Activated CD4-positive, alpha-beta T cell treated with anti-CD3 and anti-CD28 coated beads, Interleukin-2, amount 50 U/mL, for 4 hours (primary cell): ENCODE measurements at places on chromosomes 3 and 15.
A peak's percentile ranks its signal among the peaks of the same experiment; 100 is the strongest.

GRCh38 chr3:127796831-127797150 lies 25.5 kb downstream of the MGLL start:
- DNase-seq, result no peak

GRCh38 chr3:182596676-182597410 lies 196.5 kb upstream of the ATP11B start:
- no peak for DNase-seq

DNA sequence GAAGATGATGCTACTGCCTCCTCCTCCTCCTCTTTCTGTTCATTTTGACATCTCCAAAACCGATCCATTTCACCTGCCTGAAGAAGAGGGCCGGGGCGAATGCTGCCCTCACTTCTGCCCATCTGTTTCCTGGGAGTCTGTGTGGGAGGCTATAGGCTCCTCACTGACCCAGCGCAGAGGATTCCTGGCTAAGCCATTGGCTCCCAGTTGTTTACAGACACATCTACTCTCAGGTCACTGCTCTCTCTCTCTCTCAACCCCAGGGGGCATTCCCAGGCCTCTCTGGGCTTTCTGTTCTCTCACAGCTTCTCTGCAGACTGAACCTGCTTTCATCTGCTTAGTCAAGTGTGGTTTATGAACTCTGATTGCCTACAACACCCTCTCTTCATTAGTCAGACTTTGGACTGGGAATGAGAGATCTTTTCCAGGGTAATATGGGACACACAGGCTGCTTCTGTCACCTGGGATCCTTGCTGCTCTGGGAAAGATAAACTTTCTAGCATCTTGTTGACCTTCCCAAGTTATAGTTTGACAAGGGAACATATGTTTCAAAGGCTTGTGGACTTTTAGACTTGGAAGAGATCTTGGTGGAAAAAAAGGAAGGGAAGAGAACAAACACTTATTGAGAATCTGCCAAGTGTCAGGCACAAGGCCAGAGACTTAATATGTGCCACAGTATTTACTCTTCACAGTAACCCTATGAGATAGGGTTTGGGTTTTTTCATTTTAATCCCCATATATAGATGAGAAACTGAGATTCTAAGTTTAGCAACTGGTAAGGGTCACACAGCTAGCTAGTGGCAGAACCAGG lies 30.2 kb upstream of the USP3 start:
- DNase-seq, result peak; percentile 53

DNA sequence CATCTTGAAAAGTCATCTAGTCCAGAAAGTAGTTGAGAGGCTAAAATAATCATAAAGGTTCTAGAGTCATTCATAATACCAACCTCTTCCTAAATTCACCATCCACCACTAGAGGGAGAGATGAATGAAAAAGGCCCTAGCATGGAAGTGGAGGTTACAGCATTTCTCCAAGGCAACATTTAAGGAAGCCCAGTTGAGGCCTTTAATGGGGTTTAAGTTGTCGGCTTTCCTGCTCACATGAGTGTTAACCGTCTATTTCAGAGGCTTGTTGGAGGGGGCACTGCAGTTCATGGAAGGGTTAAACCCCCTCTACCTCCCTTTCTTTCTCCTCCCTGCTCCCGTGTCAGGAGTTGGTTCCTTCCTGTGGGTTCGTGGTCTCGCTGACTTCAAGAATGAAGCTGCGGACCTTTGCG lies 3.8 kb upstream of the SLCO3A1 start:
- no peak for DNase-seq

DNA sequence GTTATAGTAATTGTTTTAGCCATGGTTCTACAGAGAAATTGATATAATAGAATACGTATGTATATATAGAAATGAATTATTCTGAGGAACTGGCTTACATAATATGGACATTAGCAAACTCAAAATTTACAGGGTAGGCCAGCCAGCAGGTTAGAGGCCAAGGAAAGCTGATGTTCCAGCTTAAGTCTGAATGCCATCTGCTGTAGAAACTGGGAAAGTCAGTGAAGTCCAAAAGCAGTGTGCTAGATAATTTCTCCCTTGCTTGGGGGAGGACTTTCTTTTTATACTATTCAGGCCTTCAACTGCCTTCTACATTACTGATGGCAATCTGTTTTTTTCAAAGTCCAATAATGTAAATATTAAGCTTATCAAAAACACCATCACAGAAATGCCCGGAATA lies 1174.7 kb downstream of the ZPLD1 start:
- DNase-seq, result no peak

DNA sequence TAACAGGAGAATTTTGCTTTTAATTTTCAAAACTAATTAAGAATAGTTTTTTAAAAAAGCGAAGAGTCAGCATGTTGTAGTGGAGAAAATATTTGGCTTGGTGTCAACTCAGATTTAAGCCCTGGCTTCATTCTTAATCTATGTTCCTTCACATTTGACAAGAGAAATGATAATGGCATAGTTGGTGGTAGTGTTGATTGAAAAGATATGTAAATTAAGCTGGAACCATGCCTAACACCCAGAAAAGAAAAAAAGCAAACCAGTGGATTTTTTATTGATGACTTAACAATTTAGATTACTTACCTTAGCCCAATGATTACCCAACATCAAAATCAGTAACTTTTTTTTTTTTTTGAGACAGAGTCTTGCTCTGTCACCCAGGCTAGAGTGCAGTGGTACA lies 27.4 kb downstream of the TCAIM start:
- no peak for DNase-seq

DNA sequence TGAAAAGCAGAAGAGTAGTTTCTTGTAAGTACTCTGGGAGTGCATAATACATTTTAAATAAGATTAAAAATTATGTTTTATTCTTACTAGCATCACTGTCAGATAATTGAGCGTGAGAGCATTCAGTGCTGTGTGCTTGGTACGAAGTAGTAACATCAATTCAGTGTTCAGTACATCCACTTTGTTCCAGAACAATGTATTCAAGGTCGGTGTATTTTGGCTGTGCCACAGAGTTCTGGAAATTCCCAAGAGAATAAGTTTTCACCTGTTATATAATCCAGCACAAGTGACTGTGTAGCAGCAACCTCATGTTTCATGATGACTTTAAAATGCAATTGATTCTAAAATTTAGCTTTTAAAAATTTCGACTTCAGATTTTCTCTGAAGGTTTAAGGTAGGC lies 130.6 kb downstream of the IGF1R start:
- no peak for DNase-seq

- no peak for DNase-seq
Observed at GRCh38 chr15:101494251-101494796, 4.8 kb upstream of the PCSK6 start.

DNA sequence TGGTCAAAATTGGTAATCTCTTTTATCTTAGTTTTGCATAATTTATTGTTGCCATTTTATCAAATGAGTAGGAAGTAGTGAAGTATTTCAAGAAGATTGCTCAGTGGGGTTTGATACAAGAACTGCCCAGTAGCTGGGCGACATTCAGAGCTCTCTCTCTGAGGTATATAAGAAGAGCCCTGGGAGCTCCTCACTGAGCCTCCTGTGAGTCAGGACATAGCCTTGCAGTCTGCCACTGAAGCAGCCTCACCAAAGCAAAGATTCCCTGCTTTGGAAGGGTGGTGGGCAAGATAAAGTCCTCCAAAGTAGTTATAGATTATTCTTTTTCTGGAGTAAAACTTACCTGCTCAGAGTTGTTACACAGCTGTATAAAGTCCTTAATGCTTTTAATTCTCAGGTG lies 26.1 kb downstream of the SKIL start:
- DNase-seq, result no peak

DNA sequence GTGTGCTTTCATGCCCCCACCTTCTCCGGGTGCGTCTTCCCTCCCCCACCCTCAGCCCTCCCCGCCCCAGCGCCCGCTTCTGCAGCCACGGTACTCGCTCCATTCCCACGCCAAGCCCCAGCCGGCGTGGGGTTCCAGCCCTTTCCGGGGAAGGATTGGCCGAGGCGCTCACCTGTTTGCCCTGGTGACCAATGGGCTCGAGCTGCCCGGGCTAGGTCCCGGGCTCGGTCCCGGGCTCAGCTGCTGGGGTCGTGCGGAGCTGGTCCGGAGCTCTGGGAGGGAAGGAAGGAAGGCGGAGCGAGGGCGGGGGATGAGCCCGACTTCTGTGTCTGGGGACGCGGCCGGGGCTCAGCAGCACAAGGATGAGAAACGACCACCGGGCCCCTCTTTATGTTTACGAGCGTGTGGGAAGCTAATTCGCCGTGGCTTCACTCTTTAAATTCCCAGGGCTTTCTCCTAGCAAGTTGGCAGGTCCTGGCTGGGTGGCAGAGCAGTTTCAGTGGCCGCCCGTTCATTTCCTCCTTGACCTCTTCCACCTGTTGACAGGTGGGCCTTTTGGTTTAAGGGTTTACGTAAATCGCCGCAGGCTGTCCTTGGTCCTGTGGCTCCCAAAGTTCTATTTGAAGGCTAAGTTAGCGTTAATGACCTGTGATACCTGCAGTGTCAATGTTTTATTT lies at the start of gene IGSF10:
IGSF10 (minus strand) TSS at position 288 of the 677 bp plus-strand sequence. CDS start 2,352 bp downstream, outside the sequence.
- no peak for DNase-seq

GRCh38 chr3:51995346-51996163 lies at the start of gene RPL29:
Gene RPL29 (minus strand): TSS chr3:51995895. CDS start chr3:51995461, 434 bp downstream.
- peak; percentile 90 for DNase-seq

DNA sequence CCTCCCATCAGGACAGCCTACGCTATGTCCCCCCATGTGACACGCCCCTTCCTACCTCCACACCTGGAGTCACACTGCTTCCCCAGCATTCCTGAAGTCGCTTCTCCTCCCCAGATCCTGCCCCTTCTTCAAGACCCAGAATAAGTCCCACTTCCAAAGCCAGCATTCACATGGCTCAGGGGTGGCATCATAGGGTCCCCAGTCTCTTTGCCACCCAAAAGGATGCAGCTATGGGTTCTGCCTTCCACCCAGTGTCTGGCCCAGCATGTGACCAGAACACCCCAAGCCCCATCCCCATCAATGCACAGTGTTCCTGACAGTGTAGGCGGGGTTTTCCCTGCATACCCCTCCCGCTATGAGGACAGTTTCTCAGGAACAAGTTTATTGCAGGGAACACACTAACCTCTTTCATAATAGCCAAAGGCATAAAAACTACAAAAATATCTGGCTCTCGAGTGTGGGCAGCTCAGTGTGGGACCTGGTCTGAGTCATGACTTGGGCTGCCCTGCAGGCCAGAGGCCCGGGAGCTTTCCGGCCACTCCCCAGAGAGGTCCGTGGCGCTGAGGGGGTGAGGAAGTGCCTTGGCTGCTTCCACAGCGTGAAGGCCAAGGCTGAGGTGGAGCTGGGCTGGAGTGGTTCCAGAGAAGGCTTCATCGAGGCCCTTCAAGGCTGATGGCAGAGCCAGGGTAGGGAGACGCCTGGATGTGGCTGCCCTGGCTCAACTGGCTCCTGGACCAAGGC lies 5.8 kb downstream of the ISLR start:
- no peak for DNase-seq

- peak; percentile 52 for DNase-seq
Observed at GRCh38 chr15:67884514-67885174, 44.8 kb upstream of the RNU6-1 start.

DNA sequence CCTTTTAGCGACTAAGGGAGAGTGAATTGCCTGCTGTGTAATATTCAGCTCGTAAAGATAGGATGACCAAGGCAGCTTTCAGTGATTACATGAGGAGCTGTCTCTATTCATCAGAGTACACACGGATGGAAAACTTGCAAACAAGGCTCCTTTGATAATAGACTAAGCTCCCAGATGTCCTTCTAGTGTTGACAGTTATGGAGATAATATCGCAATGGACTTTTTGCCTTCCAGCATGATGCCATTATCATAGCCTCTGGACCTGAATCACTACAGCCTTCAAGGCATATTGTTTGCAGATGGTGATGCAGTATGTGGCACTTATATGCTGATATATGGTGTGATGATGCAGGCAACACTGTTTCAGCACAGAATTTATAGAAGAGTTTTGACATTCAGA lies 93.9 kb downstream of the ECT2 start:
- DNase-seq, result no peak

GRCh38 chr3:156317462-156318074 lies 197.2 kb downstream of the KCNAB1 start:
- DNase-seq, result no peak

GRCh38 chr3:144104186-144104585 lies 132.6 kb downstream of the DIPK2A start:
- no peak for DNase-seq

GRCh38 chr15:92520914-92521623 lies 127.4 kb downstream of the ST8SIA2 start:
- no peak for DNase-seq

- no peak for DNase-seq
Observed at GRCh38 chr3:173138026-173138425, 3.0 kb downstream of the SPATA16 start.

- DNase-seq, result no peak
Observed at GRCh38 chr3:104879919-104880318, 486.8 kb upstream of the ALCAM start.

GRCh38 chr3:188698436-188698835 lies 473.3 kb upstream of the TPRG1 start:
- no peak for DNase-seq

DNA sequence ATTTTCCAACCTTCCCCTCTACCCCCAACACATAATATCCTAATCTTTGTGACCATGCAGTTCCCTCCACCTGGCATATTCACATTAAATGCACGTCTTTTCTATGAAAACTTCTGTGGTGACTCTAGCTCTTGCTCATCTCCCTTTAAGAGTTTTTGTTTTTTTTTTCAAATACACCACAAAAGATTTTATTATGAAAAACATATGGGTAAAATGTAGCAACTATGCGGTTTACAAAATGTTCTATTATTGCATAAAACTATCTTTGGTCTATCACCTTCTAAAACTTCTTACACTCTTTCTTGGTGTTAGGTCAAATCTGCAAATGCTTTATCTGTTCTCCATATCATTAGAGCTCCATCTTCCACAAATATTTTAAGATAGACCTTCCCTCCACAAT lies 38.6 kb upstream of the ADGRG7 start:
- DNase-seq, result no peak

GRCh38 chr15:73021139-73021621 lies 31.1 kb upstream of the NEO1 start:
- DNase-seq, result no peak

GRCh38 chr3:110149763-110150162 lies 812.4 kb upstream of the DPPA4 start:
- DNase-seq, result no peak

DNA sequence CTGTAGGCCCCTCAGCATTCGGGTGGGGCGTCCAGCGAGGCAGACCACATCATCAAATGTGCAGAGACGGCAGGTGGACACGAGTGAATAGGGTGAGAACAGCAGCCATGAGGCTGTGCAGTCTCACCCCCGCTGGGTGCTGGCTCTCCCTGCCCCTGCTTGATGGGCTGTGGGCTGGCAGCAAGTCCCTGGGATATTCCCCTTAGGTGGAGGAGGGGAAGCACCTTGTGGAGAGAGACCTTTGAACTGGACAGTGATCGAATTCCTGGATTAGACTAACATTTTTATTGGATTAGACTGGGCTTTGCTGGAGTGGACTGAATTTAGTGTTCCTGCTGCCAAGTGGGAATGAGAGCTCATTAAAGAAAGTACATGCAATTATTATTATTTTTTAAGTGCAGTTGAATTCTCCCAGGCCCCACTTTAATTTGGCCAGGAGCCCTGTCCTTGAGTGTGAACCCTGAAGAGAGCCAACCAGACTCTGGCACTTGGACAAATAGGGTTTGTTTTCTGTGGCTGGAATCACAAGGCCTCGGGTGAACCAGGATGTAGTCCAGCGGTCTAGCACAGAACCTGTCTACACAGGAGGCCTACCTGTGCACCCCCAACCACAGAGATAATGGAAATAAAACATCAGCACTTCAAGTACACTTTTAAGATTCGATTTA lies 193.1 kb downstream of the ABHD5 start:
- DNase-seq, result no peak
